ENCODE measurements at places on chromosomes 3 and 15. TPM values are rescaled to one million over a fixed set of nuclear protein-coding genes. Genes with fewer than 3 reads are reported as not detected.

Gene CNTN6
- total RNA-seq: 9.6 TPM

GRCh38 chr3:162492446-162493081 is 996.0 kb downstream of the OTOL1 start:
- DNase-seq: no peak

Gene TMEM212
- total RNA-seq: 0.40 TPM

DNA sequence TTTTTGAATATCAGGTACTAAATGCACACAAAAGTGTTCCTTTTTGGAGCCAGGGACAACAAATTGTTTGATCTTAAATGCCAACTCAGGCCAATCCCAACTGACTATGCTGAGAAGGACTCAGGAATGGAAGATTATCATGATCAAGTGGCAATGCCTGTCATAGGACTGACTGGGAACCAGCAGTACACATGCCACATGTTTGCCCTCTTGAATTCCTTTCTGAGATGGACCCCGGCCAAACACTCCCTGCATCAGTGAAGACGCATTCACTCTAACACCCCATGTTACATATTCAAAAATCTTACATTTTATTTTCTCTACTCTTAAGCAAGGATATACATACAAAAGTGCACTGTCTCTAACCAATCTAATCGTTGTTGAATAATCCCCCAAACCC is 36.1 kb downstream of the CLDN18 start:
- no peak for DNase-seq

Gene CCR2
- 2.2 TPM for total RNA-seq

- DNase-seq: no peak
These were observed 60.3 kb downstream of the EOMES start for GRCh38 chr3:27661797-27662196.

GRCh38 chr3:52339612-52340011 is 23.5 kb downstream of the DNAH1 start:
- DNase-seq: peak; percentile 86

Gene CIP2A
- 19.8 TPM for total RNA-seq

Gene SPINT1
- total RNA-seq: 4.5 TPM

- no peak for DNase-seq
These were observed 141.6 kb upstream of the STT3B start for GRCh38 chr3:31391150-31391549.

GRCh38 chr3:27449530-27450150 is 34.5 kb downstream of the SLC4A7 start:
- no peak for DNase-seq

Gene MCTP2
- total RNA-seq: 6.2 TPM

- no peak for DNase-seq
These were observed 358.1 kb upstream of the TRIM42 start for GRCh38 chr3:140319739-140320138.

DNA sequence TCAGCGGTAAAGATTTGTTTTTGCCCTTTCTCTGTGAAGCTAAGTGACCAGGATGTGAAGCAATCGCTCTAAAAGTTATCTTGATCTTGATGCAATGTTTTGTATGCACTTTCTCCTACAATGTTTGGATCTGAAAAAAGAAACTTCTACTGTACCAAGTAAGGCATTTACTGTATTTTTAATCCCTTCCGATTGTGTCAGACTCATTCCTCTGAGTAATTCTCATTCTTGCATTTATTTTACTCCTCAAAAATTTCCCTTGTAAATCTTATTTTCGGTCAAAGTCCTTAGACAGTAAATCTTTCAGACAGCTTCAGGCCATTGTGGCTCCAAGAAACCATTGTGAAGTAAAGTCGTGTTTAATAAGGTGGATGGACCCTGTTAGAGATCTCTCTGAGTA is 141.9 kb downstream of the TP63 start:
- no peak for DNase-seq

GRCh38 chr3:157406394-157406793 is 30.3 kb upstream of the PTX3 start:
- DNase-seq: no peak

Gene SCAANT1
- total RNA-seq: not detected

DNA sequence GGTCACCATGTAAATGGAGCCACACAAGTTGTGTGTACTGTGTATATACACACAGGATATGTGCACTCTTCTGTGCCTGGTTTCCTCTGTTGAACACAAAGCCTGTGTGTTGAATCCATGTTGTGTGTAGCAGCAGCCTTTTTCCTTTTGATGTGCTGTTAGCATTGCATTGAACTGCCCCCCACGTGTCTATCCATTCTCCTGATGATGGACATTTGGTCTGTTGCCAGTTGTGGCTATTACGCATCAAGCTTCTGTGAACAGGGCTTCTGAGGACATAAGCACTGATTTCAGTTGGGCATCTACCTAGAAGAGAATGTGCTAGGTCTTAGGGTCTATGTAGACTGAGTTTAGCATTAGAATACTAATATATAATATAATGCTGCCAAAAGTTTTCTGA is 77.4 kb downstream of the LSM3 start:
- no peak for DNase-seq

GRCh38 chr3:178439504-178439903 is 96.7 kb upstream of the KCNMB2 start:
- DNase-seq: no peak

Gene WDR6
- 81.7 TPM for total RNA-seq
